ENCODE measurements at places on chromosomes 2 and 18.

DNA sequence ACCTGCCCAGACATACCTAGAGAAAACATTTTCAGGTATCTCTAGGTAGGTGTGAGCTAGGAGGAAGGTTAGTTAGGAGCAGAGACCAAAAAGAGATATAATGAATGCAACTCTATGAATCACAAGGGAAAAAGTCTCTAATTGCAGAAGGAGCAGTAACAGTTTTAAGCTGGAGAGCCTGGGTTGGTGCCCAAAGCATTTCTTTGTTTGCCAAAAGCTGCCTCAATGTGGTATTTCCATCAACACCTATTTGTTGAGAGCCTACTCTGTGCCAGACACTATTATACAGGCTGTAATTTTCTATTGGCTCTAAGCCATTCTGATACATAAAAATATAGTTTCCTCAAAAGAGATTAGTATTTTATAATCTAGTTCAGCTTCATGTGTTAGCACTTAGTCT, 141.6 kb downstream of the UBE2E3 start:
- no peak for DNase-seq

DNA sequence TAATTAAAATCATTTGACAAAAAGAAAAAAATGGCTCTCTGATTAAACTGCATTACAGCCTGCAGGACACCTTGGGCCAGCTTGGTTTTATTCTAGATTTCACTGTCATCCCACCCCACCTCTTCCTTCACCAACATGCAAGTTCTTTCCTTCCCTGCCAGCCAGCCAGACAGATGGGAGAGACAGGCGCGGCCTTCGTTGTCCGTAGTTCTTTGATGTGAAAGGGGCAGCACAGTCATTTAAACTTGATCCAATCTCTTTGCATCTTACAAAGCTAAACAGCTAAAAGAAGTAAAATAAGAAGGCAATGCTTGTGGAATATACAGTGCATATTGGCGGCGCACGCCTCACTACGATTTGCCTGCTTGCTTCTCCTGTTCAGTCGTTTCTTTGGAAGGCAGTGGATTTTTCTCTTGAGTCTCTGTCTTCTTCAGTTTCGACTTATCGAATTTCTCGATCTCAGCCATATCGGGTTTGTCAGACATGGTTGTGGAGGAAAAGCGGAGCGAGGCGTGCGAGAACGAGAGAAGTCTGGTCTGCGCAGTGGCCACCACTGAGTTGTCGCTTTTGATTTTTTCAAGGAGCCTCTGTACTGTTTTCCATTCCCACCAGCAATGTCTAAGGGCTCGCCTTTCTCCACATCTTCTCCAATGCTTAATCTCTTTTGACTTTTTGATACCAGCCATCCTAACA, 22.4 kb downstream of the COLEC11 start:
- DNase-seq, result no peak

GRCh38 chr2:7557376-7557775, 640.2 kb downstream of the RNF144A start:
- no peak for DNase-seq

DNA sequence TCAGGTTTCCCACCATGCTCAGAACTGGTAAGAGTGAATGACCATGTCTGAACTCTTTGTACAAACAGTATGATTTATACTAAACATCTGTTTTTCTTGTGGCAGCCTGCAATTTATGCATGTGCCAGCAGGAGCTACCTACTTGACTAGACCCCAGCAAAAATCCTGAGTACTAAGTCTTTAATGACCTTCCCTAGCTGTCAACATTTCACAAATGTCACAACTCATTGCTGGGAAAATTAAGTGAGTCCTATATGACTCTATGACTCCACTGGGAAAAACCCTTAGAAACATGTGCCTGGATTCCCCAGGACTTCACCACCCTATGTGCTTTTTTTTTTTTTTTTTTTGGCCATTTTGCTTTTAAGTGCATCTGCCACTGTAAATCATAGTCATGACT, 1225.8 kb downstream of the SUCLG1 start:
- no peak for DNase-seq

DNA sequence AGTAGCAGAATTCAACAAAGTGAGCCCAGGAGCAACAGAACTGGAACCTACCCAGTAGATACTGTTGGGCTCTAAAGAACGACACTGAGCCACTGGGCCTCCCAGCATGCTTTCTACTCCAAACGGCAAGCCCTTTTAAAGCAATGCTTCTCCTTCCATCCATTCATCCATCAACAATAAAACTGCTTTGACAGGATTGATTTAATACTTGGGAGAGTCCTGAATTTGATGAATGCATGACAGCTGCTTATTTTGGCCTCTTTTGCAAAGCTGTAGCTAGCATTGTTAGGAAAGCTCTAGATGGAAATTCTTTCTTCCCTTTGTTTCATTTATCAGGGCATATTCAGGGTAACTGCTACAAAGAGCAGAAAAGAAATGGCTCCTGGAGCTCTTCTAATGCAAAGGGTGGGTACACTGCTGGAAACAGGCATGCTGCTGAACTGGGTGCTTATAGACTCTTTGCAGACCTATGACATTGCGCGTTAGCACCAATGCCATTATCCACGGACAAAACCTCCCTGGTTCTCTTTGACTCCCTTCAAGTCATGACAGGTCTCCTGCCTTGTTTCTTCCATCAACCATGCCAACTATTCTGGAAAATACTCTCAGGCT, 138.4 kb upstream of the HNRNPA3 start:
- DNase-seq, result no peak

GRCh38 chr18:8656232-8656631, 47.0 kb downstream of the RAB12 start:
- DNase-seq, result no peak

- no peak for DNase-seq
Measured at GRCh38 chr2:126358122-126358521, 297.8 kb upstream of the GYPC start.

DNA sequence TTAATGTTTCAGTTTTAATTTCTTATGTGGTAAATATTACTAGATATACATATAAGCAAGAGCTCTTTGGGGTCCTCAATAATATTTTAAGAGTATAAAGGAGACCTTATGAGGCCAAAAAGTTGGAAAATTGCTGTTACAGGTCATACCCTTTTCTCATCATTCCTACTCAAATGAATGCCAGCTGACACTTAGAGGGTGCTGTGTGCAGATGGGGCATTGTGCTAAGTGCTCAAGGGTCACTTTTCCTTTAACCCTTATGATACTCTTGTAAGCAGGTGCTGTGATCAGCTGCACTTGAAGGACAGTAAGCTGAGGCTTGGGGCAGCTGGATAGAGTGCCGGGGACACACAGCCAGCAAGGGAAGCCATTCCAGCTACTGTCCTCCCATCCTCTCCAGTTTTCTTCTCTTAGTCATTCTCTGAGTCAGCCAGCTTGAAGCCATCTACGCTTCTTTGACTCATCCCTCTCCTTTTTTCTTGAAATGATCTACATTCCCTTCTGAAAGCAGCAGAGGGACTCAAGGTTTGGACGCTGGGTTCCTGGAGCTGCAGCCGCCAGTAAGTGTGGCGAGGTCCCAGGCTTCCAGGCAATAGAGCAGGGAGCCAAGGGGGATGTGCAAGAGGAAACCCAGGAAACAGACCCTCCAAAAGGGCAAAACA, 42.0 kb upstream of the CREB1 start:
- DNase-seq, result no peak

- DNase-seq, result no peak
Measured at GRCh38 chr2:26911911-26912861, 58.3 kb upstream of the MAPRE3 start.

- no peak for DNase-seq
Measured at GRCh38 chr2:216849987-216850386, 9.9 kb downstream of the TNP1 start.
